ENCODE measurements at places on chromosomes 7 and 10.

DNA sequence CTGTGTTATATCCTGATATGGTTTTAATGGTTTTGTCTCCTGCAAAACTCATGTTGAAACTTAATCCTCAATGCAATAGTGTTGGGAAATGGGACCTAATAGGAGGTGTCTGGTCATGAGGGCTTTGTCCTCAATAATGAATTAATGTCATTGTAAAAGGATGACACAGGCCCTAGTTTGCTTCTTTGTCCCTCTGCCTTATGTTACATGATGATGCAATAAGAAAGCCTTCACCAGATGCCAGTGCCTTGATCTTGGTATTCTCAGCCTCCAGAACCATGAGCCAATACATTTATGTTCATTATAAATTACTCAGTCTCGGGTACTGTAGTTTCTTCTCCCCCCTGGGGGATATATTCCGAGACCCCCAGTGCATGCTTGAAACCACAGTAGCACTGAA is 1247.4 kb upstream of the SORCS1 start:
- H3K27ac ChIP-seq: no peak overlapping the region
- H3K4me3 ChIP-seq: no peak overlapping the region

DNA sequence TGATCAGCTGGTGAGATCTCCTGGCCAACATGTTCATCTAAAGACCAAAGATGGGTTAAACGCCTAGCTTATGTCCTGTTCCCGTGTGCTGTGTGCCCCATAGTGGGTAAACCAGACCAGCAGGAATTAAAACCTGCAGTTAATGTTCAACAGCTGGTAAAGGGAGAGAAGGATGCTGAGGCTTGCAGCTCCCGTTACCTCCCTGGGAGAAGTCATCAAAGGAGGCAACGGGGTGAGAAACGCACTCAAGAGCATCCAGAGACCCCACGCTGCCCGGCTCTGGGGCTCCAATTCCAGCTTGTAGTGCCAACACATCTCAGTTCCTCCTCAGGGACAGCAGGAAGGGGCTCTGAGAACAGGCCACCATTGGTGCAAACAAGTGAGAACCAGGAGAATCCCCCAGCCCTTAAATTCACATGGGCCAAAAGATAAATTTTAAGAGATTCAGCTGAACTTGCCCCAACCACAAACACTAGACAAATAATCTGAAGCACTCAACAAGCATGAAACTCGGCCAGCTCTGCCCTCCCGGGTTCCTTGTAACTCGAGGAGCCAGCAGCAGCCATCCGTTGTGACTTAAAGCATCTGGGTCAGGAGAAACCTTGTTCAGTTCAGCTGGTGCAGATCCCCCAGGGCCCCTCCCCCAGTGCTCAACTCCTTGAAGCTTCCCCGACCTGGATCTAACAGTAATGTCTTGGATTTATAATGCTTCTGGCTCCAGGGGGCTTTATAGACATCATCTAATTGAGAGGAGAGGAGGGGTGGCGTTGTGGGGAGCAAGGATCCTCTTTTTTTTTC is 29.4 kb downstream of the FAM241B start:
- no peaks in the 10 kb centered on the region for H3K36me3 ChIP-seq
- no peak for DNase-seq
- no peak overlapping the region for H3K4me3 ChIP-seq
- H3K4me1 ChIP-seq: no peaks in the 10 kb centered on the region
- H3K27me3 ChIP-seq: peaks cover 14% of the 10 kb centered on the region

DNA sequence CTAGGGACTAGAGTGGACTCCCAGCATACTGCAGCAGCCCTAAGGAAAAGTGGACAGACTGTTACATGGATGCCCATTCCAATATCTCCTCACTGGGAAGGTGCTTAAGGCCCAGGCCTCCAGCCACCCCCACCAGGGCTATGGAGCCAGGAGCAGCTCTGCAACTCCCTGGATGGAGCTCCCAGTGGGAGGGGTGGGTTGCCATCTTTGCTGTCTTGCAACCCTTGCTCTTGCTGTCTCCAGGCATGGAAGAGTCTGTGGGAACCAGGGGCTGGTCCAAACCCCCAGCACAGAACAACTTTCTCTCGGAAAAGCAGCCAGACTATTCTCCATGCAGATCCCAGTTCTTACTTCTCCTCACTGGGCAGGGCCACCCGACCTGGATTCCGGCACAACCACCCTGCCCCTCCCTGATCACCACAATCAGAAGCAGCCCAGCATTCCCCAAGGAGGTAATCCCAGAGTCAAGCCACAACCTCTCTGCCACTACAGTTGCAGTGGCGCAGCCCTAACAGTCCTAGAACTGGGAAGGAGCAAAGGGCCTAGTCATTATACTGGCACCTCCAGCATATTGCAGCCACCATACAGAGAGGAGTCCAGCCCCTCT is 41.8 kb upstream of the ZNF488 start:
- no peak for DNase-seq
- H3K36me3 ChIP-seq: no peaks in the 10 kb centered on the region
- no peaks in the 10 kb centered on the region for H3K27me3 ChIP-seq
- H3K4me3 ChIP-seq: no peak overlapping the region
- no peak overlapping the region for H3K27ac ChIP-seq

GRCh38 chr10:25786899-25787298 is 147.1 kb upstream of the MYO3A start:
- H3K4me1 ChIP-seq: no peaks in the 10 kb centered on the region
- H3K27ac ChIP-seq: no peak overlapping the region
- H3K36me3 ChIP-seq: no peaks in the 10 kb centered on the region
- H3K4me3 ChIP-seq: no peak overlapping the region

GRCh38 chr10:26556748-26557640 is 118.9 kb downstream of the APBB1IP start:
- peaks cover 2% of the 10 kb centered on the region for H3K4me1 ChIP-seq
- peaks cover 25% of the 10 kb centered on the region for H3K36me3 ChIP-seq
- no peak overlapping the region for H3K4me3 ChIP-seq

GRCh38 chr10:130762491-130762890 is 549.0 kb downstream of the TCERG1L start:
- H3K36me3 ChIP-seq: no peaks in the 10 kb centered on the region
- no peak overlapping the region for H3K4me3 ChIP-seq

DNA sequence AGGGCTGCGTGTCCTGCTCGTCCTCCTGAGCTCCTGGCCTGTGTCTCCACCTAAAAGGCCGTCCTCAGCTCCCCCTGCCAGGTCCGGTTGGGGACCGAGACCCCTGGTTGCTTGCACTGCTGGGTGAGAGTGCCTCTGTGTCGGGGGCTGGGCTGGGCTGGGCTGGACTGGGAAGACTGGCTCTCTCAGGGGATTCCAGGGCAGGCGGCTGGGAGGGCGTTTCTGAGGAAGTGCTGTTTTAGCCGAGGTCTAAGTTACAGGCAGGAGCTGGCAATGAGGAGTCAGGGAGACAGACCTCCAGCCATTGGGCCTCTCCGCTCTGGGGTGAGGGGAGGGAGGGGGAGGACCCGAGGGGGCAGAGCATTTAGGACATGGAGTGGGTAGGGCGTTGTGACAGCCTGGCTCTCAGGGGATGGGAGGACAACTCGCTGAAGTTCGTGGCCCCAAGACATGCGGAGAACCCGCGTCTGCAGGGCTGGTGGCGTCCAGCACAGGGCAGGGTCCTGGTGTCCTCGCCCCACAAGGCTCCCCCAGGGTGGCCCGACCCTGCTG is 20.9 kb downstream of the FOXK1 start:
- no peak overlapping the region for H3K4me3 ChIP-seq
- no peak overlapping the region for H3K27ac ChIP-seq
- peaks cover 12% of the 10 kb centered on the region for H3K4me1 ChIP-seq

GRCh38 chr10:5951167-5951711 is 26.1 kb downstream of the IL15RA start:
- no peak overlapping the region for H3K4me3 ChIP-seq
- no peak overlapping the region for H3K27ac ChIP-seq
- peak; percentile 30 for DNase-seq
- H3K27me3 ChIP-seq: no peaks in the 10 kb centered on the region
- H3K4me1 ChIP-seq: peaks cover 5% of the 10 kb centered on the region

DNA sequence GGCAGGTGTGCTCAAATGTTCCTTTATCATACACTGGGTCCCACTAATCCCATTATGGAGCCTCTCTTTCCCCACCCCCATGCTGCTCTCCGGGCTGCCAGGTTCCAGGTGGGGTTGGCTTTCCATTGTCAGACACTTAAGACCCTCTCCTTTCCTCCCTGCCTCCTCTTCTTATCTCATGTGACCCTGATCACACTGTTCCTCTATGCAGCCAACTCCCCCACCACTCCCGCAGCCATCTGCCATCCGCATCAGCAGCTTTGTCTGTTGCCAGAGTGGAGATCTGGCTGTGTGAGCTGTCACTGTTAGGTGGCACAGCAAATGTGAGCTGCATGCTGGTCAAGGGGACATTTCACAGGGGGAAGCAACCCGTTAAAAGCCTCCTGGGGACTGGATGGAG is 391.4 kb downstream of the TNS3 start:
- no peaks in the 10 kb centered on the region for H3K36me3 ChIP-seq
- H3K4me3 ChIP-seq: no peak overlapping the region
- no peak overlapping the region for H3K27ac ChIP-seq
- no peaks in the 10 kb centered on the region for H3K27me3 ChIP-seq

- no peak for DNase-seq
- no peak overlapping the region for H3K27ac ChIP-seq
- H3K4me3 ChIP-seq: no peak overlapping the region
- H3K36me3 ChIP-seq: peaks cover 20% of the 10 kb centered on the region
- no peaks in the 10 kb centered on the region for H3K27me3 ChIP-seq
- H3K4me1 ChIP-seq: no peaks in the 10 kb centered on the region
Observed at GRCh38 chr10:125005312-125006187, 63.6 kb downstream of the ZRANB1 start.

DNA sequence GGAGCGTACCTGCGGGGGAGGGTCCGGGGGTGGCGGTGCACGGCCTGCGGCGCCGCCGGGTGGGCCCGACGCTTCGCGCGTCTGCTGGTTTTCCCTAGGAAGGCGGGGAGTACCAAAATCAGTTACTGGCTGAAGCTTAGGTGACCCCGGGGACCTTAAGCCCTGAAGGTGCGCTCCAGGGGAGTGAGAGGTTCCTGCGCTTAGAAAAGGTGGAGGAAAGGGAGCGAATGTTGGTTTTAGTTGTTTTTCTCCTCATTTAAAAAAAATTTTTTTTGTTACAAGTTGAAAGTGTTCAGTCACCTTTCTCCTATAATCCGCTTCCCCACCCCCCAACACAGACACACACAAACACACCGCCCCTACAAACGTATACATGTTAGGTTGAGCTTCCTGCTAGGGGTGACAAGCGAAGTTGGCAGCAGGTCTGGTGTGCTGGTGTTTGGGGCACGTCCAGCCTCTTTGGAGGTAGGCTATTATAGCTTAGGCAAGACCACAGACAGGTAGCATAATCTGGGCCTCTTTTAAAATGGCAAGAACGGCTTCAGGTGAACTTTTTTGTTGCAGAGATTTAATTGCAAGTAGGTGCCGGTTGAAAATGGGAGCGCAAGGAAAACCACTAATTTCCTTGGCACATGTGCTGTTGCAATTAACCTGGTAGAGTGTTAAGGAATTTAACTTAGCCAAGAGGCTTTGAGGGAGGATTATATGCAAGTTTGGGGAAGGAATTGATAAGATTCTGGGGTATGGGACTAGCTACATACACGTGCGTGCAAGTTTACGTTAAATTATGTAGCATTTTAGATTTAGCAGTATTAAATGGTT is 945 bp downstream of the ADD3 start:
- peak overlapping the region; percentile 78 for H3K4me3 ChIP-seq
- peak; percentile 80 for DNase-seq
- no peaks in the 10 kb centered on the region for H3K27me3 ChIP-seq
- H3K36me3 ChIP-seq: no peaks in the 10 kb centered on the region
- H3K27ac ChIP-seq: peak overlapping the region; percentile 82

DNA sequence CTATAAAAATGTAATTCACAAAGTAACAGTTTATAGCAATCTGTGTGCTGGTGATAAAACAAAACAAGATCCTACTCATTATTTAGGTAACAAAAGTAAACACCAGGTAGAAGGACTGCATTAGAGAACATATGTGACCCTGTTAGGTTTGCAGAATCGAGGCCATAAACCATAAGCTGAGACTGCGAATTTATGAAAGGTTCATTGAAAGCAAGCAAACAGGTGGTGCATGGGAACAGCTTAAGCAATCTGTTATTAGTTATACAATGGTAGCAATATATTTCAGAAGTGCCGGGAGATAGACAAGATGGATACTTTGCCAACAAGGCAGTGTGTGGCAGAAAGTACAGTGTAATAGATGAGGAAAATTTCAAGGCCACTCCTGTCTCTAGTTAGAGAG is 23.5 kb upstream of the FAM133B start:
- H3K27ac ChIP-seq: peak overlapping the region; percentile 43
- H3K36me3 ChIP-seq: peaks cover 41% of the 10 kb centered on the region

GRCh38 chr7:79612022-79612421 is 158.6 kb upstream of the MAGI2 start:
- no peak overlapping the region for H3K4me3 ChIP-seq
- no peaks in the 10 kb centered on the region for H3K4me1 ChIP-seq
- H3K27ac ChIP-seq: no peak overlapping the region
- H3K36me3 ChIP-seq: no peaks in the 10 kb centered on the region

- H3K27ac ChIP-seq: no peak overlapping the region
- H3K27me3 ChIP-seq: no peaks in the 10 kb centered on the region
- peaks cover 14% of the 10 kb centered on the region for H3K4me1 ChIP-seq
- DNase-seq: peak; percentile 64
- peaks cover 3% of the 10 kb centered on the region for H3K36me3 ChIP-seq
Observed at GRCh38 chr10:127254276-127254675, 57.9 kb upstream of the INSYN2A start.

DNA sequence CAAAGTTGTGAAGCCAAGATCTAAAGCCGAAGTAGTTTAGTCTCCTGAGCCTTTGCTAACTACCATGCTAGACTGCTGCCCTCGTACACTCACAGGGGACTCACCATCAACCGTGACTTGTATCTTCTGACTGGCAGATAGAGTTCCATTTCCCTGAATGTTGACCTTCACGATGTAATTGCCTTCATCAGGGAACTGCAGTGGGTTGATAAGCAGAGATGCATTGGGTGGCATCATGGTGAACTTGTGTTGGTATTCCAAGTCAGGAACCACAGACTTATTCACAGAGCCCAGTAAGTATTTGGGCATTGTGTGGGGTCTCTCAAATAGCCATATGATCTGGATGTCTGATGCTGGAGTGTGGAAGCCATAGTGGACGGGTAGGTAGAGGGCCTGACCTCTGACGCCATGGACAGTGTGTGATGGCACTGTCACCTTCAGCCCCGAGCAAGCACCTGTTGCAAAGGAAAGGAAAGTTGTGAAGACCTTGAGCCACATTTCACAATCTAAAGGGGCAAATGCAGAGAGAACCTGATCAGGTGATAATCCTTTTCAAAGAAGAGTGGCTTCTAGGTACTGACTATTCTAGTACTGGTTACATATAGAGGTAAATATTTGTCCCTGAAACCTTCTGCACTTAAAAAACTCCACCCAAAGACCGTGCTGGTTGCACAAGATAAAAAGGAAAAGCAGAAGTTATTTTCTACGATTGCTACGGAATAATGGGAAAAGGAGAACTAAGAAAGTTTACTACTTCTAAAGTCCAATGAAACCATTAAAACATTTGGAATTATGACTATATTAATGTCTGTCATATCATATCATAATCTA is 7.1 kb downstream of the HEPACAM2 start:
- no peaks in the 10 kb centered on the region for H3K27me3 ChIP-seq
- H3K36me3 ChIP-seq: no peaks in the 10 kb centered on the region
- H3K4me1 ChIP-seq: peaks cover 4% of the 10 kb centered on the region
- no peak overlapping the region for H3K27ac ChIP-seq
- no peak overlapping the region for H3K4me3 ChIP-seq

Measured in common myeloid progenitor, CD34-positive (primary cell).